ENCODE measurements at places on chromosomes 3 and 15. TPM values are rescaled to one million over a fixed set of nuclear protein-coding genes. Genes with fewer than 3 reads are reported as not detected.

DNA sequence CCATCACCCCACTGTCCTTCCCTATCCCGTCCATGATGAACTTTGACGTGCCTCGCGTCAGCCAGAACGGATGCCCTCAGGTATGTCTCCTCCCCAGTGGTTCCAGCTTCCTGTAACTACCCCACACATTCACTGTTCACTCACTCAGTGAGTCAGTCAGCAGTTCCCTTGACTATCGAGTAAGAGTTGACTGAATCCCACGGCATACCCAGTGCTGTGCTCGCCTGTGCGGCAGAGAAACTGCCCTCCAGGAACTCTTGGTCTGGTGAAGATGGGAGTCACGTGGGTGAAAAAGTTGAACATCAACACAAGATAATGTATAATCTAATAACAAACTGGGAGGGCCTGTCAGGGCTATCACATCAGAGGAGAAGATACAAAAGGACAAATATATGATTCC lies 36.7 kb downstream of the CCDC33 start:
- H3K36me3 ChIP-seq = no peaks in the 10 kb centered on the region
- H3K4me1 ChIP-seq = no peaks in the 10 kb centered on the region
- no peak for DNase-seq
- H3K27ac ChIP-seq = no peak overlapping the region

GRCh38 chr15:75008629-75009326 lies 13.4 kb downstream of the SCAMP5 start:
- no peak overlapping the region for H3K27ac ChIP-seq
- no peaks in the 10 kb centered on the region for H3K4me1 ChIP-seq
- no peak overlapping the region for H3K4me3 ChIP-seq
- H3K27me3 ChIP-seq = no peaks in the 10 kb centered on the region

CLDN1 gene
- 25.9 TPM for total RNA-seq

DNA sequence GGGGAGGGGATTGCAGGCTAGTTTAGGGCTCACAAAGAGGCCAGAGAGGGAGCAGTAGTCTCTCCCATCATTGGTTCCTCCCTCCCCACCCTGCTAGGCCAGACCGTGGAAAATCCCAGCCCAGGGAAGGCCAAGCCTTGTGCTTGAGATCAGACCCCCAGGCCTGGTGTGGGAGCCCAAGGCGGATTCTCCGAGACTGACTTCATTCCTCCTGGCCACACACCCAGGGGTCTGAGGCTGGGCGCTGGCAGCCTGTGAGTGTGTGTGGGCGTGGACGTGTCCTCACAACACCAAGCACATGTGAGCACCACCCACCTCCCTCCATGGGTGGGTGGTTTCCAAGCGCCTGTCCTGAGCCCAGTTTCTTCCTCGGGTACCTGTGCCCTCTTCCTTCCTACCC lies 4.1 kb downstream of the LOXL1 start:
- 0 out of 2 replicates have a peak, but pooled peaks cover 7% of the 10 kb centered on the region for H3K36me3 ChIP-seq
- no peaks in the 10 kb centered on the region for H3K27me3 ChIP-seq
- H3K27ac ChIP-seq = no peak overlapping the region
- peaks cover 63% of the 10 kb centered on the region for H3K4me1 ChIP-seq
- no peak for DNase-seq

DNA sequence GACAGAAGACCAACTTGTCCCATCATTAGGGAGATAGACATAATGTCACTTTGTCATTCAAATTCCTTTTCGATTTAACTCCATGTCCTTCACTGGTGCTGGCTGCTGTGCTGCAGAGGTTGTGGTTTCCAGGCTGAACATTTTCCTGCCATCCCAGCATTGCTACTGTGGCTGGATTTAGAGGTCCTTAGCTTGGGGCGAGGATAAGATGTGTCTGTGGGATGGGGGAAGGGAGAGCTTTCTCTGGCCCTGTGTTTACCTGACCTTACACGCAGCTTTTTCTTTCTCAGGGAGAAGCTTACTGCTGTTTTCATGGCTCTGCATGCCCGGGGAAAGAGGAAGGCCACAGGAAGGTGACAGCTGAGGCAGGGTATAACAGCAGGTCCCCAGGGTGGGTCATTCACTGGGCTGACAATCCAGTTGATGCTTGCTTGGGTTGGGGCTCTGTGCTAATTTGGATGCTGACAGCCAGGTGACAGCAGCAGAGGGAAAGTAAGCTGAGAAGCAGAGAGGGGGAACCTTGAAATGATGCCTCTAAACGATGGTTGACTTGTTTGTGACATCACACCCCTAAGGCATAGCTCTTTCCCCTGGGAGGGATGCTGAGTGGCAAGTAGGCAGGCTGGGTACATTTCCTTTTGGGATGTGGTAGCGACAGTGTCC lies 326.9 kb upstream of the CTNNB1 start:
- H3K27ac ChIP-seq = no peak overlapping the region
- no peaks in the 10 kb centered on the region for H3K27me3 ChIP-seq
- H3K4me1 ChIP-seq = no peaks in the 10 kb centered on the region
- DNase-seq = no peak

GRCh38 chr3:133943639-133944141 lies 48.0 kb upstream of the RAB6B start:
- H3K27me3 ChIP-seq = peaks cover 62% of the 10 kb centered on the region
- H3K4me1 ChIP-seq = peaks cover 30% of the 10 kb centered on the region
- peak; percentile 92 for DNase-seq
- H3K4me3 ChIP-seq = no peak overlapping the region

DNA sequence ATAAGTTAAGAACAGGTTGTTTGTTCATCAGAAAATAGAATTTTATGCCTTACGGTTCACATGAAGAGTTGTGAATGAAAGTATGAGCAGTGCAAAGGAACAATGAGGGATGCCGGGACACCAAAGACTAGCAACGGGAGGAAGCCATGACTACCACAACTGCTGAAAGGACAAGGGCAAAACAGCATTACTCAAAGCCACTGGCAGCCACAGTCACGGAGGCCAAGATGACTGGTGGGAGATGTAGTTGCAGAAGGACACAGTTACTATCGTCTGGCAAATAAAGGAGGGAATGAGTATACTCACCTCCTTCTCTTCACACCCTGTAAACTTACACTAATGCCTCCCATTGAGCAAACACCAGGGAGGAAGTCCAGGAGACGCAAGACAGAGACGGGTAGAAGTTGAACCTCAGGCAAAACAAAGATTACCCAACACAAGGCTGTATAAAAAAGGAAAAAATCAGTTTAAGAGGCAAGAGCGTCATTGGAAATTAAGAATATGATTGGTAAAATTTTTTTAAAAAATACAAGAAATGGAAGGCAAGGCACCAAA lies 675.5 kb downstream of the FHIT start:
- H3K36me3 ChIP-seq = no peaks in the 10 kb centered on the region
- H3K4me1 ChIP-seq = no peaks in the 10 kb centered on the region
- no peaks in the 10 kb centered on the region for H3K27me3 ChIP-seq
- H3K27ac ChIP-seq = no peak overlapping the region

VIPR1 gene
- 23.9 TPM for total RNA-seq

- H3K4me1 ChIP-seq = no peaks in the 10 kb centered on the region
- H3K27ac ChIP-seq = no peak overlapping the region
- H3K27me3 ChIP-seq = no peaks in the 10 kb centered on the region
- H3K4me3 ChIP-seq = no peak overlapping the region
- H3K36me3 ChIP-seq = no peaks in the 10 kb centered on the region
Measured at GRCh38 chr3:77947671-77948070, 907.8 kb downstream of the ROBO2 start.

- H3K27me3 ChIP-seq = no peaks in the 10 kb centered on the region
- H3K36me3 ChIP-seq = no peaks in the 10 kb centered on the region
- no peaks in the 10 kb centered on the region for H3K4me1 ChIP-seq
- H3K4me3 ChIP-seq = no peak overlapping the region
Measured at GRCh38 chr3:112032098-112032731, 2.3 kb upstream of the TMPRSS7 start.

GRCh38 chr15:74208496-74208895 lies 5.9 kb upstream of the STRA6 start:
- H3K36me3 ChIP-seq = no peaks in the 10 kb centered on the region
- peak overlapping the region; percentile 69 for H3K27ac ChIP-seq
- no peak for DNase-seq
- peaks cover 70% of the 10 kb centered on the region for H3K4me1 ChIP-seq
- no peaks in the 10 kb centered on the region for H3K27me3 ChIP-seq
- peak overlapping the region; percentile 40 for H3K4me3 ChIP-seq

SRGAP3 gene
- 12.9 TPM for total RNA-seq

CTDSPL gene
- total RNA-seq = 124 TPM

All from PC-9 (cell line).